ENCODE measurements at places on chromosomes 6 and 20.

- DNase-seq, result no peak
Observed at GRCh38 chr6:41470029-41470330, 76.2 kb upstream of the FOXP4 start.

DNA sequence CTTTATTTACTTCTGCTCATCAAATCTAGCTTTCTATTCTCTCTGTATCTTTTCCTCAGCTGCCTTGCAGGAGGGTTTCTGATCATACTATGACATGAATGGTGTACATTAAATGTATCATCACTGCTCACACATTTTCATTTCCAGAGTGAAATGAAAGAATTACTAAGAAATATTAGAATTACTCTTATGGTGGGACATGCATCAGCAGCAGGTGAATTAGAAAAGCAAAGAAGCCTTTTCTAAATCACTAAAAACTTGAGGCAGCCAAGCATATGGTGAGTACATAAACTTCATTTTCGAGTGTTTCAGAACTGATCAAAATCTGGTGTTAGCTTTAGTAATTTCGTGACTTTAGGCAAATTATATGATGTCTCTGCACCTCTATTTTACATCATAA is 23.6 kb downstream of the IL17A start:
- DNase-seq, result no peak

GRCh38 chr6:127486934-127487333 is 27.7 kb upstream of the KIAA0408 start:
- DNase-seq, result no peak

GRCh38 chr6:105300090-105300489 is 102.8 kb downstream of the PREP start:
- no peak for DNase-seq

- DNase-seq, result no peak
Observed at GRCh38 chr20:11090751-11091150, 417.0 kb upstream of the JAG1 start.

- no peak for DNase-seq
Observed at GRCh38 chr6:110979565-110980101, 2.2 kb upstream of the RPF2 start.

DNA sequence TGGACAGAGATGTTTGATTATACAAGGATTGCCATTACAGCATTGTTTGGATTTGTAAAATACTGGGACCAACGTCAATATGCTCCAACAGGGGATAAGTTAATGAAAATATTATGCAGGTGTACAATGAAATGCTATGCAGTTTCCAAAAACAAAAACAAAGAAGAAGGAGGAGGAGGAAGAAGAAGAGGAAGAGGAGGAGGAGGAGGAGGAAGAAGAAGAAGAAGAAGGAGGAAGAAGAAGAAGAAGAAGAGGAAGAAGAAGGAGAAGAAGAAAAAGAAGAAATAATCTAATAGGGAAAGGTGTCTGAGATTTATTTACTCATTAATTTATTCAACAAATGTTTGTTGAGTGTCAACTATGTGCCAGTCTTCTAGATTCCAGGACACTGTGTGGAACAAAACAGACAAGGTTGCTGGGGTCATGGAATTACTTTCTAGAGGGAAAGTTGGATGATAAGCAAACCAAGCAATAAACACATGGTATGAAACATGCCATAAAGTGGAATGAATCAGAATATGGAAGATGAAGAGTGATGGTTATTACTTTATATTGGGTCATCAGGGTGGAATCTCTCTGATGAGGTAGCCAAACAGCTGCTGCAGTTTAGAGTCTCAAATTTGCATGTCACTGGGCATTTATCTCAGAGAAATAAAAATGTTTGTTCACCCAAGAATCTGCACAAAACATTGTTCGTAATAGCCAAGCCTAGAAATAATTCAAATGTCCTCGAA is 6.3 kb upstream of the TRIM27 start:
- DNase-seq, result no peak

DNA sequence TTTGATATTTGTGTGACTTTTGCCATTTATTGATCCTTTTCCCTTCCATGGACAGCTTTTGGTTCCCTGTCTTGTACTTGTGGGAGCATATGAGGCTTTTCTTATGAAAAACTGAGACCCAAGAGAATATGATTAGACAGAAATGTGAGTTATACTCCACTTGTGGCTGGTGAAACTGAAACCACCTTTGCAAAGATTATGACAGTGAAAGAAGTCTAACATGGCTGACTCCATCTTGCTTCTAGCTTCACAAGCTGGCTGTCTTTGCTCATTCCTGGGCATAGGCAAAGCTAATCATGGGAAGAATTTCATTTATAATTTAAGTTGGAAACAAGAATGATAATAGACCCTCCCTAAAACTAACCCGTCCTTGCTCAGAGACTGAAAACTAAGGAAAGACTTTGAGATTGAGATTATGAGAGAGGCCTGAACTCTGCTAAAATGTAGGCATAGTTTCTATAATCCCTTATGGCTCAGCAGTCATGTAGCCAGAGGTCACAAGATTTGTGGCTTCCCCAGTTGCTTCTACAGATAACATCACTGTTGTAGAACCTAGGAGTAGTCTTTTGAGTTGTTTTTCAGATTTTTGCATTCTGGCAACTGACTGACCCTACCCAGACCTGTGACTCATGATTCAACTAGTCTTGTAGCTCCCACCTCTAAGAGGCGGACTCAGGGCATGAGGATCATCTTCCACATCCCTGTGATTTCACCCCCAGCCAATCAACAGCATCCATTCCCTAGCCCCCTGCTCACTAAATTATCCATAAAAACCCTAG is 50.9 kb upstream of the CD2AP start:
- no peak for DNase-seq
